ENCODE measurements at places on chromosomes 6 and 20.

GRCh38 chr6:8063761-8064637 lies at the start of gene BLOC1S5:
BLOC1S5 (minus strand) TSS chr6:8064389; CDS start chr6:8064376, 13 bp downstream.
- no peaks in the 10 kb centered on the region for H3K27me3 ChIP-seq
- H3K4me1 ChIP-seq, result peaks cover 7% of the 10 kb centered on the region
- peak within 1 kb of the TSS; percentile 88 for H3K27ac ChIP-seq
- peak within 1 kb of the TSS; percentile 81 for H3K4me3 ChIP-seq
- H3K36me3 ChIP-seq, result peaks cover 12% of the 10 kb centered on the region

DNA sequence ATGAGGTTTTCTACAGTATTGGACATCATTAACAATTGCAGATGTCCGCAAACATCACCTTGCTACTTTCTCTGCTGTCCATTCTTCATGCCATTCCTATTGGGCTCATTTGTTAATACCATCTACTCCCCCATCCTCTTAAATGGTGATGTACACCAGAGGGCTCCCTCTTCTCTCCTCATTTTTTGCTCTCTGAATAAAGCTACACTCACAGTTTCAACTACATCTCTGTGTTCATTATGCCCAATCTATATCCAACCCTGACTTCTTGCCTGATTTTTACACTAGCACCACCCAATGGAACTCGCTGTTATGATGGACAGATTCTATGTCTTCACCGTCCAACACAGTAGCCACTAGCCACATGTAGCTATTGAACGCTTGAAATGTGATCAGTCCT lies 288.1 kb upstream of the ID4 start:
- no peaks in the 10 kb centered on the region for H3K27me3 ChIP-seq
- no peak overlapping the region for H3K27ac ChIP-seq
- DNase-seq, result no peak
- H3K4me3 ChIP-seq, result no peak overlapping the region

GRCh38 chr6:126446248-126446647 lies 106.3 kb downstream of the CENPW start:
- no peaks in the 10 kb centered on the region for H3K4me1 ChIP-seq
- H3K27ac ChIP-seq, result no peak overlapping the region
- no peaks in the 10 kb centered on the region for H3K36me3 ChIP-seq
- DNase-seq, result no peak
- H3K4me3 ChIP-seq, result no peak overlapping the region

GRCh38 chr6:152290693-152291092 lies 346.5 kb downstream of the SYNE1 start:
- DNase-seq, result no peak
- H3K27ac ChIP-seq, result no peak overlapping the region
- no peaks in the 10 kb centered on the region for H3K4me1 ChIP-seq

DNA sequence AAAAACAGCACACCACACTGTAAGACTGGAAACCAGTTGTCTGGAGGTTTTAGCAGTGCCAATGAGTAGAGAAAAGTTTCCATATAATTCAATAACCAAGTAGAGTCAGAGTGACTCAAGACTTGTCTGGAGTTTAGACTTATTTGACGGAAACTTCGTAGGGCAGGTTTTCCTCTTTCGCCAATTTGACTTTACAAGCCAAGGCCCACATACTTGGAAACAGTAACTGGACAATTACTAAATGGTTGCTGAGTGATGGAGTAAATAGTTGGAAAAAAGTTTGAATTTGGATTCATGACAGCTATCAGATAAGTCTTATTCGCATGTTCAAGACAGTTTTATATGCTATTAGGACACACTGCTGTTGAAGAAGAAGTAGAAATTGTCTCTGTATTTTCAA lies 48.1 kb upstream of the CTAGE9 start:
- H3K4me3 ChIP-seq, result no peak overlapping the region
- no peaks in the 10 kb centered on the region for H3K27me3 ChIP-seq
- H3K27ac ChIP-seq, result no peak overlapping the region
- H3K36me3 ChIP-seq, result no peaks in the 10 kb centered on the region
- DNase-seq, result no peak

GRCh38 chr6:111478064-111478476 lies 4.9 kb downstream of the REV3L start:
- H3K27ac ChIP-seq, result no peak overlapping the region
- H3K4me1 ChIP-seq, result peaks cover 6% of the 10 kb centered on the region
- no peaks in the 10 kb centered on the region for H3K27me3 ChIP-seq
- no peaks in the 10 kb centered on the region for H3K36me3 ChIP-seq

DNA sequence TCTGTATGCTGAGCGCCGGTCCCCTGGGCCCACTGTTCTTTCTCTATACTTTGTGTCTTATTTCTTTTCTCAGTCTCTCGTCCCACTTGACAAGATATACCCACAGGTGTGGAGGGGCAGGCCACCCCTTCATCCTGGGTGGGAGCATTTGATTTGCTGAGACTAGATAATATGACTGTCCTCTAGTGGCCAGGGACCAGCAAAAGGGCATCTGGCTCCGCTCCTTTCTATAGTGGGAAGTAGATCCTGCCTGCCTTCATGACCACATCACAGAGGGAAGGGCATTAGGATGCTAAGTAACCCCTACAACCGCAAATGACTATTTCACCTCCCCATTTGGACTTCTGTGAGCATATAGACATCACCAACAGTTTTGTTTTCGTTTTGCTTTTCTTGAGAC lies 64.5 kb downstream of the TRMT6 start:
- H3K4me1 ChIP-seq, result no peaks in the 10 kb centered on the region
- H3K27me3 ChIP-seq, result no peaks in the 10 kb centered on the region

DNA sequence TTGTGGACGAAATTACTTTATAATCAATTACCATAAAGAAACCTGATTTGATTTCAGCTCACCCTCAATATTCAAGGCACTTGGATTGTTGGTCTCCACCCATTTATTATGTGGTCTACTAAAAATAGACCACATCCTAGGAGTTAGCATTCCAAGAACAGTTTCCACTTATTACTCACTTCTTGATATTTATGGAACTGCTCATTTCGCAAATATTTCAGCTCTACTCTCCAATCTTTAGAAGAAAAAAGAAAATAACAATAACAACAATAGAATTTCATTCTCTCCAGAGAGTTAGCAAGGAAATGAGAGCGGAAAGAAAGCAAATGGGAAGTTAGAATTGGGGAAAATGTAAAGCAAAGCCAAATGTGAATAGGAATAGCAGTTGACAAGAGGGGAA lies 26.2 kb upstream of the HDAC2 start:
- H3K4me3 ChIP-seq, result no peak overlapping the region
- DNase-seq, result no peak
- no peaks in the 10 kb centered on the region for H3K36me3 ChIP-seq
- H3K27me3 ChIP-seq, result no peaks in the 10 kb centered on the region

DNA sequence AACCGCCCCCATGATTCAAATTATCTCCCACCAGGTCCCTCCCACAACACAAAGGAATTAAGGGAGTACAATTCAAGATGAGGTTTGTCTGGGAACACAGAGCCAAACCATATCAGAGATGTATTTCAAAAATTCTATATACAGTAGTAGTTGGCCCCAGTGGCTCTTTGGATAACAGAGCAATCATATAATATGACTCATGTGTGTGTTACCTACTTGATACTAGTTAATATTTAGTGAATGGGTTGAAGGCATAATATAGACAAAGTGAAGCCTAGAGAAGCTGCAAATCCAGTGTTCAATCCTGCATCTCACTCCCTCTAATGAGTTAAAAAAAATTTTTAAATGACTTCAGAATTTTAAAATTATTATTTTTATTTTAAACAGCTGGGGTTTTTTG lies 43.2 kb downstream of the KAT14 start:
- no peak overlapping the region for H3K27ac ChIP-seq
- H3K36me3 ChIP-seq, result peaks cover 44% of the 10 kb centered on the region
- no peaks in the 10 kb centered on the region for H3K4me1 ChIP-seq
- H3K4me3 ChIP-seq, result no peak overlapping the region
- H3K27me3 ChIP-seq, result no peaks in the 10 kb centered on the region

DNA sequence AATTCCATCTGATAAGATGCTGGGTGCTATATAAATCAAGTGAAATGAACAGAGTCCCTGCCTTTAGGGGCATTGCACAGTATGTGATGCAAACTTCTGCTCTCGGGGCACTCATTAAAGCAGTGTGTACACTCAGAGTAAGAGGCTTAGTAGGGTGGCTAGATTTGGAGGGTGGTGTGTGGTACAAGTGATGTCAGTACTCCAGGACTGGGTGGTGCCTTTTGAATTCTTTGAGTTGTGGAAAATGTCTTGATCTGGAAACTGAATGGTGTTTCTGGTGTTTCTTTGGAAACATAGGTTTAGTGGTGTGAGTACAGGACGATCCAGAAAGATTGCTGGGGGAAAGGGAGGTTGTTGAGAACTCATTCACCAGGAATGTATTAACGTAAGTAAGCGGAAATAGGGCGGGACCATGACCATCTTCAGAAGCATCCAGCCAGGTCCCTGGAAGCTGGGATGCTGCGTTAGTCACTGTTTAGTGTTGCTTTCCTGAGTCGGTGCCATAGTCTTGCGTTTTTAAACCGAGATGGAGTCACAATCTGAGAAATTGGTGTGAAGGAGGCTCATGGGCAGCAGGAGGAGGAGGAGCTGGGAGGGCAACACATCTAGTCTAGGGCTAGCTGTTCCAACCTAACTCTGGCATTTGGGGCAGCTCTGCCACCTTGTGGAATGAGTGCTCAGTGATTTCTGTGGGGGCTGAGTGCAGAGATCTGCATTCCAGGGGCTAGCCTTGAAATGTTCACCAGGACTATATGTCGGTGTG lies 70.3 kb downstream of the SCAND1 start:
- H3K4me1 ChIP-seq, result peaks cover 2% of the 10 kb centered on the region
- H3K27me3 ChIP-seq, result no peaks in the 10 kb centered on the region
- no peak overlapping the region for H3K4me3 ChIP-seq
- DNase-seq, result peak; percentile 38
- H3K36me3 ChIP-seq, result peaks cover 12% of the 10 kb centered on the region

DNA sequence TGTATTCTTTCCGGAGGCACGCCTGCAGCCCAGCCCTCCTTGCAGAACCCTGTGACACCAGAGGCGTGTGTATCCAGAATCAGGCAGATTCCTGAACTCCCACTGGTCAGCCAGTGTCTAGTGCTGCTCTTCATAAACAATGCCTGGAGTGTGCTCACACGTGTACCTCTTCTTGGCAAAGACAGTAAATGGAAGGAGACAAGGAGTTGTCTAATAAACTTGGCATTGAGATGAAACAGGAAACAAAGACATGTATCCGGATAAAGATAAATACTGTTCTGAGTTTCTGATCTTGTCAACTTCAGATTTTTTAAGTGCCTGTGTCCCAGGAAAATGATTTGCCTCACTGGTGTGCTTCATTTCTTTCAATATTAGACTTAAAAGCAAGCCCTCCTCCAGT lies 1.7 kb downstream of the RPS6KA2 start:
- peaks cover 20% of the 10 kb centered on the region for H3K4me1 ChIP-seq
- H3K36me3 ChIP-seq, result no peaks in the 10 kb centered on the region
- DNase-seq, result no peak
- no peak overlapping the region for H3K4me3 ChIP-seq

- peak; percentile 83 for DNase-seq
- H3K4me1 ChIP-seq, result peaks cover 68% of the 10 kb centered on the region
These were observed at the start of gene RGS19 for GRCh38 chr20:64079273-64080012. RGS19 (minus strand) TSS chr20:64079518; CDS start chr20:64076886, 2,632 bp downstream.

DNA sequence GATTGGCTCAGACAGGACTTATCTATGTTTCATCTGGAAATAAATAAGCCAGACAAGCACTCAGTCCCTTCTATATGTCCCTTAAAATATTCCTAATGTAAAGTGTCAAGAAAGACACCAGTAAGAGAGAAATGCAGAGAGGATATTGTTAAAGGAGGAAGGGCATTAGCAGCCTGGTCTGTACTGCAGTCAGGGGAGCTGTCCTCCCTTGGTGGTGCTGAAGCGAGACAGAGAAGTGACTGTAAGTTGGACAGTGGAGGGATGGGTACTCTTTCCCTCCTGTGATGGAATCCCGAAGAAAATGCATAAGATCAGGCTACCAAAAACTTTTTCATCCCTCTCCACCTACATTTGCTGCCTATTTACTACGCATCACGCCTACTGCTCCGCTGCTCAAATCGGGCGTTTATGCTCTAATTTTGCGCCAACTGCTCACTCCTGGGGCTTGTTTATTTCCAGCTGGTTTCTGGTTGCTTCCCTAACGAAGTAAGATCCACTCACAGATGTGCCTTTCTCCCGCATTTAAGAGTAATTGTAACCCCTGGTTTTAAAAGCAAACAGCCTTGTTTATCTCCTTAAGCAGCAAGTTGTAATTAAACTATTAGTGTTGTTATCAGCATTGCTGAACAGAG lies 35.2 kb downstream of the PHACTR1 start:
- H3K27ac ChIP-seq, result no peak overlapping the region
- H3K27me3 ChIP-seq, result peaks cover 27% of the 10 kb centered on the region
- no peaks in the 10 kb centered on the region for H3K4me1 ChIP-seq
- H3K4me3 ChIP-seq, result no peak overlapping the region

DNA sequence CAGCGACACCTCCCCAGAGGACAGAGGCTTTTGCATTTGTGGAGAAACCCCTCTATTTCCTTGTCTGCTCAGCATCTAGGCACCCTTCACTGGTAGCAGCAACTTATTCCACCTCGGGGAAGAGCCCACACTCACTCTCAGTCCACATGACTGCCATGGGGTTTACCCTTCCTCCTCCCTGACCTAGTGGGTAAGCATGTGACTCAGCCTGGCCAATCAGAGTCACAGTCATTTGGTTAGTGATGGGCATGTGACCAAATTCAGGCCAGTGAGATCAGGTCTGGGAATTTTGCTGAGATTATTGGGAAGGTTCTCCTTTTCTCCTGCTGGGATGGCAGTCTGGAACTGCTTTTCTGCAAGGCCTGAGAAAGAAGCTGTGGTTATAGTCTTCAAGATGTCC lies 145.7 kb upstream of the PHACTR3 start:
- H3K4me1 ChIP-seq, result no peaks in the 10 kb centered on the region
- H3K4me3 ChIP-seq, result no peak overlapping the region
- DNase-seq, result no peak
- no peaks in the 10 kb centered on the region for H3K36me3 ChIP-seq
- H3K27ac ChIP-seq, result no peak overlapping the region
- no peaks in the 10 kb centered on the region for H3K27me3 ChIP-seq

DNA sequence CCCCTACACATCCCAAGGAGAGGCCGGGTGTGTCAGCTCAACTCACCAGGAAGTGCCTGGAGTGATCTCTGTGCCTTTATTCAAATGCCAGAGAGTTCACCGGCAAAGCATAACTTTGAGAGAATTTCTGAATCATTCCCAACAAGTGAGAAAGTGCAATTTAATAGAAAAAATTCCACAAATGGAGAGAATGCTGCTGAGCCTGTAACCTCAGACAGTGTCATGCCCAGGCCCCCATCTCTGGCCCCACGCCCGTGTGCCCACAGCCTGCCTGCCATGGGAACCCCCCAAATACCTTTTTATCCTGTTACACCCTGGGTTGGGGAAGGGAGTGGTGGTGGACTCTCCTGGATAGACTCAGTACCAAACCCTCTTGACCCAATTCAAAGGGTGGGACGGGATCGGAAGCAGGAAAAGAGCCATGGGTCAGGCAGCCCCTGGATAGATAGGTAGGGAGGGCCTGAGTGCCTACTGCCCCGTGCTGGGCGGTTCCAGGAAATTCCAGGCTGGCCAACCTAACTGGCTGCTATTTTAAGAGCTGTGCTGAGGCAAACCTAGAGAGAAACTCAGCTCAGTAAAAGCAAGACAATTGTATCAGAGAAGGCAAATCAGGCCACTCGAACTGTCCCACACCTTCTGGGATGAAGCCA lies 179.0 kb upstream of the FOXA2 start:
- H3K27me3 ChIP-seq, result no peaks in the 10 kb centered on the region
- no peak overlapping the region for H3K4me3 ChIP-seq
- H3K36me3 ChIP-seq, result no peaks in the 10 kb centered on the region
- no peaks in the 10 kb centered on the region for H3K4me1 ChIP-seq
- no peak for DNase-seq
- H3K27ac ChIP-seq, result no peak overlapping the region

- no peak overlapping the region for H3K4me3 ChIP-seq
- no peaks in the 10 kb centered on the region for H3K27me3 ChIP-seq
- no peaks in the 10 kb centered on the region for H3K4me1 ChIP-seq
- DNase-seq, result no peak
These were observed 2.6 kb downstream of the MEP1A start for GRCh38 chr6:46795816-46796215.

Data from natural killer cell (primary cell).